ENCODE measurements at places on chromosomes 5 and 9. TPM values are rescaled to one million over a fixed set of nuclear protein-coding genes. Genes with fewer than 3 reads are reported as not detected.

Gene ALDOB
- polyA plus RNA-seq: 23.0 TPM

Gene FAM13B
- 58.7 TPM for polyA plus RNA-seq

Gene AGXT2
- polyA plus RNA-seq: 34.1 TPM

Gene RNF183
- polyA plus RNA-seq: 9.5 TPM

Gene IL3
- not detected for polyA plus RNA-seq

Gene FOXD4L4
- not detected for polyA plus RNA-seq

Gene SPAAR
- 1.5 TPM for polyA plus RNA-seq

Gene LYRM7
- 18.1 TPM for polyA plus RNA-seq

Gene SHOC1
- polyA plus RNA-seq: 0.83 TPM

Gene TLR4
- 8.1 TPM for polyA plus RNA-seq

Gene NMRK1
- polyA plus RNA-seq: 31.6 TPM

Gene ARL14EPL
- not detected for polyA plus RNA-seq

Gene SERF1A
- 11.9 TPM for polyA plus RNA-seq

Gene SLC28A3
- 0.14 TPM for polyA plus RNA-seq

Gene NELFB
- 51.8 TPM for polyA plus RNA-seq

Gene MAP1B
- polyA plus RNA-seq: 11.6 TPM

Gene CATSPER3
- polyA plus RNA-seq: 1.2 TPM

DNA sequence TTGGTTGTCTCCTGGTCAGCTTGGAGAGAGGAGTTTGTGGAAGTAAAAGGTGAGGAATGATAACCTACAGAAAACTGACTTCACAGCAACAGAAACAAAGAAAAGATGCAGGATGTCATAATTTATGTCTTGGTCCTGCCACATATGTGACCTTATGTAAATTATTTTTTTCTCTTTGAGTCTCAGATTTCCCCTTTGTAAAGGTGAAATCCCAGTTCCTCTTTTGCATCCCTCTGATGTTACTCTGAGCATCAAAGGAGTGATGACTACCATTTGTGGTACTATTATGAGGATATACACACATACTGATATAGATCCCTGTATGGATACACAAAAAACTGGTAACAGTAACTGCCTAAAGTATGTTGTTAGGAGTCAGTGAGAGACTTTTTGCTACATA is 1.4 kb upstream of the THG1L start:
- DNase-seq: no peak

DNA sequence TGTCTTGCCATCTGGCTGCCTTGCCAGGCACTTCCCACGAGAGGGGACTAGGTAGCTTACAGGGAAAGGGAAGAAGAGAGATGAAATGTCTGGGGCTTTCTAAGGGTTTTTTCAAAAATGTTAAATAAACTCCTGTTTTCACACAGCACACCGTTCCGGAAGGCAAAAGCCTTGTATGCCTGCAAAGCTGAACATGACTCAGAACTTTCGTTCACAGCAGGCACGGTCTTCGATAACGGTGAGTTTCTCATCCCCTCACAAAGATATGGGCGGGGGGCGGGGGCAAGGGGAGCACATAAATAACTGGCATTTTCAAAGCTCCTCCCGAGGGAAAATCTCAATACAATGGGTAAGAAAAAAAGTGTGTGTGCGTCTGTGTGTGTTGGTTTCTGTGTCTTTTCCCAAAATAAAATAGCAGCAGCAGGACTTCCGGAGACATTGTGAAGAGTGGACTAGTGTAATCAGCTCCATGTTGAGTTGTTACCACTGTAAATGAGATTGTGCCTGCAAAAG is 189.6 kb downstream of the NR3C1 start:
- DNase-seq: no peak

DNA sequence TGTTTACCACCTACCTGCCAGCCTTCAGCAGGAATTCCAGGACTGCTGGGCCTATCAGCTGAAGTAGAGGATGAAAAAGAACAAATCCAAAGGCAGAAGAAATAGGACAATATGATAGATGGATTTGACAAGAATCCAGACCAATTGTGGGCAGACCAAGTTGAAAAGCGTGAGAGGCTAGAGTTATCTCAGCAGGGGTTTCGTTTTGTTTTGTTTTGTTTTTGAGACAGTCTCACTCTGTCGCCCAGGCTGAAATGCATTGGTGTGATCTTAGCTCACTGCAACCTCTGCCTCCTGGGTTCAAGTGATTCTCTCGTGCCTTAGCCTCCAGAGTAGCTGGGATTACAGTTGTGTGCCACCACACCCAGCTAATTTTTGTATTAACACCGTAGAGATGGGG is 113.2 kb downstream of the PALM2AKAP2 start:
- no peak for DNase-seq

DNA sequence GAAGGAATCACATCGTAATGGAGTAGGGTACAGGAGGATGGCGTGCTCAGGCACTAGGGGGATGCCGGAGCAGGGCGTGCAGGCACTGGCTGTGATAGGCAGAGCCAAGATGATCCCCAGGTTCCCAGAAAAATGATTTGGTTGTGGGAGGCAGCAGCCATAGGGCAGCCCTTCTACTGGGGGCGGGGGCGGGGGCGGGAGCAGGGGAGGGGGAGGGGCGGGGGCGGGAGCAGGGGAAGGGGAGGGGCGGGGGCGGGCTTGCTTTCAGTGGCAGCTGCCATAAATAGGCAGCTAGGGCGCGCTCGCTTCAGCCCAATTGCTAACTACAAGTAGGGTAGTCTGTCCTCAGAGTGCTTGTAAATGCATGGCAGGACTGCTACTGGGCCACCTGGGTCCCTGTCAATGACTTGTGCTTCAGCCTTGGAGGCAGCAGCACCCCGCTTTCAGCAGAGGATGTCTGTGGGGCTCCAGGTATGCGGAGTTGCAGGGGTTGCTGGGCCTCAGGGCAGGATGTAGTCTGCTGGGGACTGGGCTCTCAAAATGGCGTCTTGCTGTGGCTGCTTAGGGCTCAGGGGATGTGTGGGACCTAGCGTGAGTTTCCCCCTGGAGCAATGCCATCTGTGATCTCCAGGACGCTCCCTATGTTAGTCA is 354.3 kb downstream of the RAB3C start:
- DNase-seq: no peak

DNA sequence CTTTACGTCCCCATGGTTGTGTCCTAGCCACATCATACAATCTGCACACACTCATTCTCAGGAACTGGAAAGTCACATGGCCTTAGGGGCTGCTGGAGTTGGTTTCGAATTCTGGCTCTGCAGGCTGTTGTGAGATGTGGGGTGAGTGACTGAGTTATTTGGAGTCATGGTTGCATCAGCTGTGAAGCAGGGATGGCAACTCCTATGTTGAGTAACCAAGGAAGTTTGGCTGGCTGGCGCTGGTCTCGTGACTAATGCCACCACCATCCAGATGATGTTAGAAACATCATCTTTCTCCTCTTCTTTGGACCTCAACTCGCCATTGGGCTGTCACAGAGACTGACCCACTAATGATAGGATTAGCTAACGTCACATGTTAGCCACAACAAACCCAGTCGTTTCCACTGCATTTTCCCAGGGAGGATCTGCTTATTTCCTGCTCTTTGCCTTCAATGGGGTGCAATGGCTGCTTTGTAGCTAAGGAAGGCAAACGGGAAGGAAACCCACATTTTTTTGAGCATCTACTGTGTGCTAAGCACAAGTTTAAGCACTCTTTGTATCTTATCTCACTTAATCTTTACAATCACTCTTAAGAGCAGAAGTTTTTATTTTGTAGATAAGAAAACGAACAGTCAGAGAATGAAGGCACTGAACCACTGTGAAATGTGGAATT is 78.1 kb upstream of the UBTD2 start:
- DNase-seq: no peak

- DNase-seq: no peak
These were observed 4.2 kb upstream of the SOWAHA start for GRCh38 chr5:132808866-132809265.

- DNase-seq: no peak
These were observed 217.9 kb downstream of the SREK1 start for GRCh38 chr5:66362046-66362445.

- no peak for DNase-seq
These were observed 4.5 kb downstream of the RCL1 start for GRCh38 chr9:4796988-4797853.

GRCh38 chr5:124511791-124512190 is 234.6 kb downstream of the ZNF608 start:
- no peak for DNase-seq

DNA sequence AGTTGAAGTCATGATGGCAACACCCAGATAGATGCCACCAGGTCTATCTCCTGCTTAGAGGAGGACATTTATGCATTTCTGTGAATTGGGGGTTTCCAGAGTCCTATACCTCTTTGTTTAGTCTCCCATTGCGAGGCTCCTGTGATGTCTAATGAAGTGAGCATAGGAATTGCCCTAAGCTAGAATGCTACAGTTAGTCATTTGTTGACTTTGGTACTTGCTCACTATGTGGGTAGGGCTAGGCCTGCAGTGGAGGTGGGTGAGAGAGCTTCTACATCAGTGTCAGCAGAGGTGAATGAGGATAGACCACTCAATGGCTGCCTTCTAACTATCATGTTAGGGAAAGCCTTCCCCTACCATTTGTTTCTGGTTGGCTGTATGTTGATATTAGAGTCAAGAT is 173.3 kb upstream of the POC5 start:
- DNase-seq: no peak

DNA sequence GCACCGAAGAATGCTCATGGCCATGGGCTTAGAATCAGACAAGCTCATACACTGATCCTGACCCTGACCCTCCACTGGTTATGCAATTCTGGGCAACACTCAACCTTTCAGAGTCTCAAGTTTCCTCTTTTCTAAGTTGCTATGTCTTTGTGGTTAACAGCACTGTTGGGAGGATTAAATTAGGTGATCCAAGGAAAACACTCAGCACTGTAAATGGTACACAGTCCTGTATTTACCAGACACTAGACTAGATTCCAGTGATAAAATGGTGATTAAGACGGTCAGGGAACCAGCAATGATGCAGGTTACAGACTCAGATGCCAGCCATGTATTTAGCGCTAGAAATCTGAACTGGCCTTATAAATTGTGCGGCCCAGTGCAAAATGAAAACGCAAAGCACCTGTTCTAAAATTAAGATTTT is 8.1 kb downstream of the ARL15 start:
- DNase-seq: no peak

- DNase-seq: no peak
These were observed 90.3 kb upstream of the PALM2AKAP2 start for GRCh38 chr9:109689701-109690100.

- no peak for DNase-seq
These were observed 2200.4 kb upstream of the C9orf72 start for GRCh38 chr9:29773676-29774075.

DNA sequence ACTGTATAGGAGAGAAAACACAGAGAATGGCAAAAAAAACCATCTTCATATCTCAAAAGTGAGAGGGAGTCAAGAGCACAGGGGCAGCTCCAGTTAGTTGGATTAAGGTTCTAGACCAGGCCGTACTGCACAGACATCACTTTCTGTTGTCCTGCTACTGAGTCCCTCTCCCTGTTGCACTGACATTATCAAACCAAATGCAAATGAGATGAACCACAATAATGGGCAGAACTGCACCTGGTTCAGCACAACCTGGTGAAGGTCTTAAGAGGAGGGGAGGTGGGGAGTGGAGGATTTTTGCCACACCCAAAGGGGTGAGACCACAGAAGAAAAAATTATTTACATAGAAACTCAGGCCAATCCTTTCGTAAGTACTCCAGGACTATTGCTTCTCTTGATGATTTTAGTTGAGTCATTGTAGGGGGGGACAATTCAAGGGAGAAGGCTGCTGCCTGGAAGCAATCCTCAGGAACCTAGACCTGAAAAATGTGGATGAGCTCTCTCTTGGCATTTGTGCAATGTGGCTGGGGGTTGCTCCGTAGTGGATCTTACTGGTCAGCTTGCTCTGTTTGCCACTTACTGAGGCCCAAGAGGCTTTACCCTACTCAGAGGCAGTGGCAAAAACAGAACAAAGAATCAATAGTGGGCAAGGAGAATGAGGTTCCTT is 94.5 kb upstream of the PPP1R2B start:
- no peak for DNase-seq

DNA sequence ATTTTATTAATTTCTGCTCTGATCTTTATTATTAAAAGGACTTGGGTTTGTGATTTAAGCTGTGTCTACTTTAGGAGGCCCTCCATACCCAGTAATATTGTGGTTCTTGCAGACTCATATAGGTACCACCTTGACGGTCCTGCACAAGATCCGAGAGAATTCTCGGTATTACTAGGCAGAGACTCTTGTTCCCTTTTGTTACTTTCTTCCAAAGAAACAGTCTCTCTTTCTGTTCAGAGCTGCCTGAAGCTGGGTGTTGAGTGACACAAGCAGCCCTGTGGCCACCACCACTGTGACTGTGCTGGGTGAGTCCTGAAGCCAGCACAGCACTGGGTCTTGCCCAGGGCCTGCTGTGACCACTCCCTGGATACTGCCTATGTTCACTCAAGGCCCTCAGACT is 666.6 kb downstream of the SEMA5A start:
- DNase-seq: no peak

DNA sequence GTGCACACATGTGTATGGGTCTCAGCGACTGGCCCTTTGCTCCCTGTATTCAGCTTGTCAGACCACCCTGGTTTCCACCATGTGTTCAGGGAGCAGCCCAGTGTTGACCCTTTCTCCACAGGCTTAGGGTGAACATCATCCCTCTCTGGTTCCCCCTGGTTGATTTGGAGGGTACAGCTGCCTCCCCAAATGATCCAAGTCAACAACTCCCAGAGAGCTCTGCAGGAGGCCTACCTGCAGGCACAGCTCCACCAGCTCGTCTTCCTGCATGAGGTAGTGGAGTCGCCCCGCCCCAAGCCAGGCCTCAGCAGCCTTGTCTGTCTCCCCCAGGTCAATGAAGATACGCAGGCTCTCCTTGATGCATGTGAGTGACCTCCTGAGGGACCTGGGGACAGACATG is 50.5 kb downstream of the SH3TC2 start:
- DNase-seq: no peak

- DNase-seq: no peak
These were observed 142.8 kb upstream of the EFNA5 start for GRCh38 chr5:107813559-107813958.

GRCh38 chr9:8183618-8184017 is 384.0 kb upstream of the DMAC1 start:
- no peak for DNase-seq

- DNase-seq: no peak
These were observed 7.1 kb downstream of the TXNDC8 start for GRCh38 chr9:110330484-110331105.

GRCh38 chr9:27645161-27645840 is 72.0 kb upstream of the C9orf72 start:
- no peak for DNase-seq

- no peak for DNase-seq
These were observed 13.1 kb downstream of the CENPH start for GRCh38 chr5:69202497-69202896.

- DNase-seq: no peak
These were observed 284.9 kb downstream of the BNC2 start for GRCh38 chr9:16585591-16585990.

GRCh38 chr9:109506097-109506712 is 8.1 kb upstream of the PTPN3 start:
- DNase-seq: no peak
